ENCODE measurements at places on chromosomes 2 and 18.

- no peak for DNase-seq
Observed at GRCh38 chr18:22689712-22690111, 243.4 kb upstream of the RBBP8 start.

DNA sequence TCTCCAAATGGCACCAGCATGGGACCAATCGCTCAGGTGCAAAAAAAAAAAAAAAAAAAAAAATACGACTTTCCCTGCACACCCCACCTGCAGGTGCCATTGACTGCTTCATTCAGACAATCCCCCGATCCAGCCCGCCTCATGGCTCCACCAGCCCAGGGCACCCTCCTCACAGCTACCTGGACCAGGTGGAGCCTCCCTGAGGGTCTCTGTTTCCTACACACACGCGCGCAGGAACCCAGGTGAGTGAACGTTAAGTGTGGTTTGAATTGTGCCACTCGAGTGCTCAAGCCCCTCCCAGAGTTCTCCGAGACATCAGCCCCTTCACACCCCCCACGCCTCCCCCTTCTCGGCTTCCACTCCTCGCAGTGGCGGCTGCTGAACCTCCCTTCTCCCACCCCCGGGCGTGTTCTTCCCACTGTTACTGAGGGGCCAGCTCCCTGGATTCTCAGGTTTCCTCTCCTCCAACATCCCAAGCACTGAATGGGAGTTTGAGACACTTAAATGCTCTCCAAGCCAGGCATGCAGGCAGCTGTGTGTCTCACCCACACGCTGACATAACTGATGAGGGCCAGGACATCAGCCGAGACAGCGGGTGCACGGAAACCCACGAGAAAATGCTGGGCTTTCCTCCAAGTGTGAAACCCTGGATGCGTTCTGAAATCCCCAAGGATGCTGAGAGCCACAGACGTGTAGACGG, 88.8 kb upstream of the SNTG2 start:
- DNase-seq, result no peak

DNA sequence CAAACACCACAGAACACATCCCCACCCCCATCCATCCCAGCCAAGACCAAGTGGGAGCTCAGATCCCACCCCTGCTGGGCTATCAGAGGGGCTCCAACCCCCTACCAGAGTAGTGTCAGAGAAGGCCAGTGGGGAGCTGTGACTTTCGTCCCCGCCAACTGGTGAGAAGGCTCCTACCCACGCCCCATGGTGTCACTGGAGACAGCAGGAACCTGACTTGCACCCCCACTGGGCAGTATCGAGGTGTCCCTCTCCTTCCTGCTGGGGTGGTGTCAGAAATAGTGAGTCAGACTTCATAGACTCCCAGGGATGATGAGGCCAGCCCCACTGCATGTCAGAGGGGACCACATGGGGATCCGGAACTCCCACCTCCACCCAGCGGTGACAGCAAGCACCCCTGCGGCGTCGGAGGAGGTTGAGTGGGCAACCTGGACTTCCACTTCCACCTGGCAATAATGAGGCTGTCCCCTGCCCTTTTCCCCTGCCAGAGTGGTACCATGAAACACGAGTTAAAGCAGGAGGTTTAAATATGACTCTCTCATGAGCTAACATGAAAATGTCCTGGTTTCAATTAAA, 106.7 kb downstream of the CTIF start:
- no peak for DNase-seq

DNA sequence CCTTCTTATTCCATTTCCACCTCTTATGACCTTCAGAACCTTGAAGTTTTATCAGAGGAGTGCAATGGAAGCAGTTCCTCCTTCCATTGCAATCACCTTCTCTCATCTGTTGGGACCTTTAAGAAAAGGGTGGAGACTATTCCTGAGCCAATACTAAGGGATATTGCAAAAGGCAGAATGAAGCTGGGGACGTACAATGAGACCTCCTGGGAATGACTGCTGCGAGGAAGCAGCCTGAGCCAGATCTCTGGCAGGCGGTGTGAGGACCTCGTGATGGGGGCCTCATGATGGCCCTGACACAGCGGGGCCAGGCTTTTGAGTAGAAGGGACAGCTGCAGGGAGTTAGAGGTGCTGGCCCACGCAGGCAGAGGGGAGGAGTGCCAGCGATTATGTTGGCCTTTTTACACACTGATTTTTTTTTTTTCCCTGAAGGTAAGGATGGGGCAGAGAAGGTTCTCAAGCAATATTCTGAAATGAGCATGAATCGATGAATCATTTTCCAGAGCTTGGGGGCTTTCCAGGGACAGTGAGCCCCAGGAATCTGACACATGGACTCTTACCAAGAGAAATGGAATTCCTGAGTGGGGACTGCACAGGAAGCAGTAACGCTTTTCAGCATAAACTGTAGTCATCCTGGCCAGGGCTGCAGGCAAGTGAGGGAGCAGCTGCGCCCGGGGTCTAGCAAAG, 40.0 kb upstream of the LAPTM4A start:
- DNase-seq, result peak; percentile 90
